ENCODE measurements at places on chromosomes 11 and 22.

DNA sequence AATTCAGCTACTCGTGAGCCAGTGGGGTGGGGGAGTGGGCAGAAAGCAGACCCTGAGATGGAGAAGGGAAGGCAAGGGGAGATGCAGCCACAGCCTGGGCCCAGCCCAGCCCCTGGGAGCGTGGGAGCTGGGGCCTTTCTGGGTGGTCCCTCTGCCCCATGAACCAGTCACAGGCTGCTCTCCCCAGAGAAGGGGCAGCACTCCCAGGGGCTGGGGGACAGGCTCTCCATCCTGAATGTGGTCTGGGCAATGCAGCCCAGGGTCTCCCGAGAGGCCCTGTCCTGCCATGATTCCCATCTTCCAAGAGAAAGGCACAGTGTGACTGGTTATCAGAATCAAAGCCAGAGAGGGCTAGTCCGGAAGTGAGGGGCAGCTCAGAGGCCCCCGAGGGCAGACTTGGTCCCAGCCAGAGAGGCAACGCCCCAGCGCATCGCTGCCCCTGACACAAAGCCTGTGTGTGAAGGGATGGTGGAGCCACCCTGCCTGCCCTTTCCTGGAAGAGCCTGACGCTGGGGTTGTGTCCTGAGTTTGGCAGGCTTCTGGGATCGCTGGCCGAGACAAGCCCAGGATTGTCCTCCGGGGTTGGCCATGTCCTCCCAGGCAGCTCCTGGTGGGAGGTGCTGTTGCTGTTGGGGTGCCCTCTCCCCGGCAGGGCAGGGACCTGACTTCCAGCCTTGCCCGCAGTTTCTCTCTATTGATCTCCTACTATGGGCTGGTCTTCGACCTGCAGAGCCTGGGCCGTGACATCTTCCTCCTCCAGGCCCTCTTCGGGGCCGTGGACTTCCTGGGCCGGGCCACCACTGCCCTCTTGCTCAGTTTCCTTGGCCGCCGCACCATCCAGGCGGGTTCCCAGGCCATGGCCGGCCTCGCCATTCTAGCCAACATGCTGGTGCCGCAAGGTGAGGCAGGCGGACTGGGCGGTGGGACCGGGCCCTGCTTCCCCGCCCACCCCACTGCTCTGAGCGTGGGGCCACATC lies 23.8 kb upstream of the SLC22A12 start:
- DNase-seq, result no peak

- DNase-seq, result no peak
Observed at GRCh38 chr11:12417691-12418611, 40.6 kb downstream of the PARVA start.

- DNase-seq, result no peak
Observed at GRCh38 chr11:122115524-122116379, at the start of gene BLID. TSS of gene BLID (minus strand) at chr11:122116215. CDS start at chr11:122115922, 293 bp downstream.

- DNase-seq, result no peak
Observed at GRCh38 chr22:21699643-21700042, 33.8 kb downstream of the PPIL2 start.

GRCh38 chr11:48020092-48020755 lies 39.9 kb downstream of the PTPRJ start:
- peak; percentile 38 for DNase-seq

DNA sequence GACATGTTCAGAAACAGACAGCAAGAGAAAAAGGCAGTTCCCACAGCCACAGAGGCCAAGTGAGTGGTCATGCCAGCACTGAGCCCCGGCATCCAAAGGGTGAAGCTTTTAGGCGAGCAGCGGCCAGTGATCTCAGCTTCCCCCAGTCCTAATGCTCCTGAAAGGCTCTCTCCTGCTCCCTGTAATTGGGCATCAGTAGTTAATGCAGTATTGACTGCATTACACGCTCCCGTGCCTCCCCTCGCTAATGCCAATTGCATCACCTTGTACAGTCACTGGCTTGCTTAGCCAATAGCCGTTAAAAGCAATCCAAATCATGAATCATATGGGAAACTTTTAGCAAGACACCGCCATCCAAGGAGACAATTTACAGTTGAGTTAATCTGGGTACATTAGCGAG lies 4.9 kb downstream of the LMO1 start:
- no peak for DNase-seq

GRCh38 chr11:120043328-120043945 lies 94.5 kb downstream of the TRIM29 start:
- DNase-seq, result no peak

GRCh38 chr22:37549704-37550059 lies 10.6 kb upstream of the CDC42EP1 start:
- no peak for DNase-seq

- peak; percentile 44 for DNase-seq
Observed at GRCh38 chr22:26364066-26365015, 64.7 kb upstream of the ASPHD2 start.

DNA sequence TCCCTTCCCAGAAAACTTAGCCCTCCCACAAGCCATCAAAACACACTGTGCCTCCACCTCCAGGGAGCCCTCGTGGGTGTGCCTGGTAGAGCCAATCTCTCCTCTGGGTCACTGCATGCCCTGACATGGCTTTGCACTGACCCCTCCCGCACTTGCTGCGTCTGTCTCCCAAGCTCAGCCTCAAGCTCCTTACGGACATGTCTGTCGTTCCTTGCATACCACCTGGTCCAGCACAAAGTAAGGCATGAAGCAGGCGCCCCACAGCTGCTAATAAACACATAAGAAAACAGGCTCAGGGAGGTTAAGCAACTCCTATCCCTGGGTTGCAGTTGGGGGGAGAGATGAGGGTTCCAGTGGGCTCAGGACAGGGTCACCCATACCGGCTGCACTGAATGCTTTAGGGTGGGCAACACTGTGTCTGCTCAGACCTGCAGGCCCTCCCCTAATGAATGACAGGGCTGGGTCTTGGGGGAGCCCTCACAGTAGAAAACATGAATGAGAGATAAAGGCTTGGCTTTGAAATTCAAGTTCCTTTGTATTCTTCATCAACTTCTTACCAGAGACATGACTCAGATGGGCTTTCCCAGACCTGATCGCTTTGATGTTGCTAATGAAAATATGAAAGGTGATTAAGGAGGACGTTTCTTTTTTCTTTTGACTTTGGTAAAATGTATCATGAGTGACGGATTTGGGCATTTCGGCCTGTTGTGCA lies 38.0 kb downstream of the PHF21B start:
- DNase-seq, result no peak

DNA sequence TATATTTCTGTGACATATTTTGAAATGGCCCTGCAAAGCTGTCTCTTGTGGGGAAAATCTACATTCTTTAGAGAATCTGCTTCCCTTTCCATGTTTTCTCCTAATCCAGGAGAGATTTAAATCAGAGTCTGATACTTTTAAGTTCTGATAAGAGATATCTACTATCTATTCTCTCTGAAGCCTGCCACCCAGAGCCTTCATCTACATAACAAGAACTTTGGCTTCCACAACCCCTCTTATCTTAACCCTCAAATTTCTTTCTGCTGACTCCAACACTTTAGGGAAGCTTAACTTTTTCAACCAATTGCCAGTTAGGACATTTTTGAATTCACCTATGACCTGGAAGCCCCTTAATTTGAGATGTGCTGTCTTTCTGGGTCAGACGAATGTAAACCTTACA lies 965.2 kb downstream of the TBC1D22A start:
- DNase-seq, result no peak

- no peak for DNase-seq
Observed at GRCh38 chr11:93654226-93654625, 7.3 kb upstream of the CEP295 start.

- peak; percentile 91 for DNase-seq
Observed at GRCh38 chr11:46346886-46347636, at the start of gene DGKZ. TSS of gene DGKZ (plus strand) at chr11:46347463. CDS start at chr11:46347660, 197 bp downstream.

- no peak for DNase-seq
Observed at GRCh38 chr11:123098990-123099389, 37.1 kb upstream of the HSPA8 start.

DNA sequence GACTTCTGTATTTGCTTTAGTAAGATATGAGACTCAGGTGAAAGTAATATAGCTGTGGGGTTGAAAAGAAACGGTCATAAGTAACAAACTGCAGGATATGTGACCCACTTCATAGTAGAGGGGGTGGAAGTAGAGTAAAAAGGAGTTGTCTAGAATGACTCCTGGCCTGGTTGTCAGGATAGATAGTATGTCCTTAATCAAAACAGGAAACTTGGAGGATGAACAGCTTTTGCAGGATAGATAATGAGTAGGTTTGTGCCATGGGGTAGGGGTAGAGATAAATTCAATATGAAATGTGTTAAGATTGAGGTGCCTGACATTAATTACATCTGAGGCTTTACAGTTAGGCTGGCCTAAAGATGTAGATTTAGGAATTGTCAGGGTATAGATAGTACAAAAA lies 47.0 kb upstream of the B3GNT6 start:
- DNase-seq, result no peak

DNA sequence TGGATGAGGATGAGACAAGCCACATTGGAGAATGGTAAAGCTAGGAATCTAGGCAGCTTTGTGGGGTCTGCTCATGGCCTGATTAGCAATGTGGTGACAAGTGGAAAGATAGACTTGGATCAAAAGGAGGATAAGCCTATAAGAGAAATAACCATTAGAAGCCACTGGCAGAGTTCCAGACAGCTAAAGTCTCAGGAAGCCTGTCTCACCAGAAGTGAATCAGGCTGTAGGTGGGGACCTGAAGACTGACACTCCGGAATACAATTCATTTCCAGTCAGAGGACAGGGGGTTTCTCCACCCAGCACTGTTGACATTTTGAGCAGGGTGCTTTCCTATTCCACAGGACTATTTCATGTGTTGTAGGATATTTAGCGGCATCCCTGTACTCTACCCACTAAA lies 129.7 kb downstream of the ARHGAP42 start:
- DNase-seq, result no peak

DNA sequence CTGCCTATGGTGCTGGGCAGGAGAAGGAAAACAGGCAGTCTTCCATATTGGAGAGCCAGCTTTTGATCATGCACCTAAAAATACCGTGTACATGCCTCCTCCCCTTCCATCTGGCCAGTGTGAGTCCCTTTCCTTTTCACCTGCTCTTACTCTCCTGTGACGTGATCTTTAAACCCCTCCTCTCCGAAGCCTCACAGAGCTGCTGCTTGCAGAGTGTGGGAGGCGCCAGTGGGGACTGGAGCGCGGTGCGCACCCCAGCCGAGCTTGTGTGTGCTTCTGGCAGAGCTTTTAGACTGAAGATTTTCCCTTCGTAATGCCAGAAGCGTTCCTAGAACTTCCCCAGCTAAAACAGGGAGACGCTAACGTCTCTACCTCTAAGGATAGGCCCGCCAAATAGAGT lies 29.8 kb downstream of the MUC6 start:
- DNase-seq, result no peak

DNA sequence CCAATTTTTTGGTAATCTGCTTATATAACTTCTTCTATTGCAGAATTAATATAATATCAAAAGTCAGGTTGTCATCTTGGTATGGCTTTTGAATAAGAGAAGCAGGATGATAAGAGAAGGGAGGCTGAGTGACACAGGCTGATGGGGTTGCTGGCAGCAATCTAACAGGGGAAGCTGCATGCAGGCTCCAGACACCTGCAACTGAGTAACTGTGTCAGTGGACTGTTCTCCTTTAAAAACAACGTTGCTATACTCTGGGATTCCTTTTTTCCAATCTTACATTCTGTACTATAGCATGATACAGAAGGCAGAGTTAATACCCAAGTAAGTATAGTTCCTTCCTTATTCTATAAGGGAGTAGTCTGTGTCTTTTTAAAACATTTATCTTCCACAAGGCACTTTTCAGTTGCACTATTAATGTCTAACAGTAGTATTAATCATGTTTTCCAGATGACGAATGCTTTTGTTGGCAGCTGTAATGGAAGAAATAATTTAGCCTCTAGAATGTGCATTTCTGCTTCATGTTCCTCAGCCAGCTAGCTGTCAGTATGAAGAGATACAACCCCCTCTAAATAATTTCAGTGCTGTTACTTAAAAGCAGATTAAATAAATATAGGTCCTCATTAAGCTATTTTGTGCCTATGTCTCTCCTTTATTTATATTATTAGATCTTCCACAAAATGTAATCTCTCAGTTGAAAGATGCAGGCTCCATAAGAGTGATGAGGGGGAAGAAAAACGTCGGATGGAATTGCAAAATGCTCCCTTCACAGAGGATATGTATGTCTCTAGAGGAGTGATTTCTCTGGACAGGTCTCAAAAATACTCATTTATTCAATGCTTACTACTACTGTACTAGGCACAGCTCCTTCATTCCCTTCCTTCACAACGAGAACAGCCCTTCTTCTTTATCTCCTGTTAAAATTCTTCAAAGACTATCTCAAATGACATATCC lies 50.8 kb downstream of the ATG16L2 start:
- DNase-seq, result no peak

DNA sequence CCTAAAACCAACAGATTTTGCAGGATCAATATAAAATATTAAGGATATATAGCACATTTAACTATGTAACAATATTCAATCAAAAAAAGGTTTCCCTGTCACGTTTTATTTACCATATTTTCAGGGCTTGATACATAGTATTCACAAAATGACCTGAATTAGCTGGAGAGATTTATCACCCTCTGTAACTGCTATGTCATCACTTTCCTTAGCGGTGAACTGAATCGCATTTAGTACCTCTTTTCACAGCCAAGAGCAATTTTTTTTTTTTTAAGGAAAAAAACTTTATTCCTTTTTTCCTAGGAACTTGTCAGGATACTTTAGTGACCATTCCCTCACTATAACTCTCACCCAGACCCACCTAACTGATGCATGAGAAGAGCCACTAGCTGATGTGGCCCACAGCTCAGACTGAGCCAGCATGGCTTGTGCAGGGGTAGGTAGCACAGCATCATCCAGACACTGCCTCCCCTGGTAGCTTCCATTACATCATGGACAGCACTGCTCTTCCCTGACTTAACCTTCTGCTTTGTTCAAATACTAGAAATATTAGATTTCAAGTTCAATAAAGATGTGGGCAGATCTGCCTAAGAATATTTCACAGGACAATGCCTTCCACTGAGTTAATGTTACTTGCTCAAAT lies 17.0 kb upstream of the GPR83 start:
- no peak for DNase-seq

GRCh38 chr11:76251226-76251575 lies 44.9 kb upstream of the WNT11 start:
- DNase-seq, result no peak
